Erythroblast (primary cell): ENCODE measurements at places on chromosomes 3 and 15.

GRCh38 chr3:51705276-51706020, 1.4 kb upstream of the GRM2 start:
- DNase-seq = no peak

- no peak for DNase-seq
Observed at GRCh38 chr15:33453761-33454160, 143.0 kb downstream of the RYR3 start.

DNA sequence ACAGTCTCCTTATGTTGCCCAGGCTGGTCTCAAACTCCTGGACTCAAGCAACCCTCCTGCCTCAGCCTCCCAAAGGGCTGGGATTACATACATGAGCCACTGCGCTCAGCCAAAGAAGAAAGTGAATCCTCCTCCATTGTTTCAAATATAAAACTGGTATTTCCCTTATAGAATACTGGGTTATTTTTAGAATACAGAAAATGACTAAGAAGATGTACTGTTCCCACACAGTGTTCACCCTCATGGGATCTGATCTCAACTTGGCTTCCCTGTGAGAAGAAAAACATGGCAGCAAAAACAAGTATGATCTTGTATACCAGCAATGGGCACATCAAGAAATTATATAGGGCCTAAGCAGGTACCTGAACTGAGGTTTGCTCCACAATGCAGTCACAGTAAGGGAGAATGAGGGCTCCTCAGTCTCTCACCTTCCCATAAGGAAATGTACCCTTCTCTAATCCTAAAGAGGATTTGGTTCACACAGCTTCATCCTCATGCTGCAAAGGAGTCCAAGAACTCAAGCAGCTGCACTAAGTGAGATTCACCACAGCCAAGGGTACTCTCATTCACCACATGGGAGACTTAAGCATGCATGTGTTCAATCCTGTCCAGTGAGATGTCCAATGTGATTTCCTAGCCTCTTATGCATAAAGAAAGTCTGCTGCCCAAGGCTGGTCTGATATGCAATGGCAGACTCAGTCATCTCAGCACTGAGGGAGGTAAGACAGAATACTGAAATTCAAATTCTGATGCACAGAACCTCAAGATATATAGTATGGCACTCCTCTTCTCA, 25.8 kb downstream of the USP4 start:
- DNase-seq = no peak

DNA sequence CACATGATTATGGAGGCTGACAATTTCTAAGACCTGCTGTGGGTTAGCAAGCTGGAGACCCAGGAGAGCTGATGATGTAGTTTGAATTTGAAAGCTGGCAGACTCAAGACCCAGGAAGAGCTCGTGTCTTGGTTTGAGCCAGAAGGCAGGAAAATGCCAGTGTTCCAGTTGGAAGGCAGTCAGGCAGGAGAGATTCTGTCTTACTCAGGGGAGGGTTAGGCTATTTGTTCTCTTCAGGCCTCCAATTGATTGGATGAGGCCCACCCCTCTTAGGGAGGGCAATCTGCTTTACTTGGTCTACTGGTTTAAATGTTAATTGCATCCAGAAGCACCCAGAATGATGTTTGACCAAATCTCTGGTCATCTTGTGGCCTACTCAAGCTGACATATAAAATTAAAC, 40.4 kb upstream of the IGF2BP2 start:
- DNase-seq = no peak

DNA sequence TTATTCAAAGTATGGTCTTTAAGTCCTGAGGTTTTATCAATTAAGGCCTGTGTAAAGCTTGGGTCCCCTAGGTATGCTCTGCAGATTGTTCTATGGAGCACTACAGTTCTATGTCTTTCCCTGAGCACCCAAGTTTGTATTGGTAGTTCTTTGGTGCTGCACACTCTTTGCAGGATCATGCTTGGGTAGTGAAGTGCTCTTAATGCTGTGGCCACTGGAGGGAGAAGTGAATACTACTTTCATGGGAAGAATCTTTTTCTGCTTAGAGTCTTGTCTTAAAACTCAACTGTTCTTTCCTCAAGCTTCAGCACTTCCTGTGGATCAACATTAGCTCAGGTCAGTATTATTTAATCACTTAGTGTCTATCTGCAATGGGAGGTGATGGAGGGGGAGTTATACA, 93.6 kb upstream of the CFAP20DC start:
- DNase-seq = no peak

DNA sequence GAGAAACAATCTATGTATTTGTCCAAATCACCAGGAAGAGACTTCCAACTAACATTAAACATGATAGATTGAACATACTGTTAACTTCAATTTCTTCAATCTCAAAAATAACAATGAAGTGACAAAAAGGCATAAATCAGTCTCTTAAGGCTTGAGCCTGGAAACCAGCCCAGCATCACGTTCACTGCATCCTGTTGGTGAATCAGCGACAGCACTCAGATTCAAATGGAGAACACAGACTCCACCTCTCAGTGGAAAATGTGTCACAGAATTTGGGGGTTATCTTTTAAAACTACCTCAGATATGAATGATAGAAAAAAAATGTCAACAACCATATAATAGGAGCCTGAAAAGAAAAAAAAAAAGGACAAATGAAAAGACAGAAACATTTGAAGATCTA, 212.0 kb downstream of the MINAR1 start:
- DNase-seq = no peak

GRCh38 chr3:94539937-94540336, 477.1 kb downstream of the NSUN3 start:
- DNase-seq = no peak

DNA sequence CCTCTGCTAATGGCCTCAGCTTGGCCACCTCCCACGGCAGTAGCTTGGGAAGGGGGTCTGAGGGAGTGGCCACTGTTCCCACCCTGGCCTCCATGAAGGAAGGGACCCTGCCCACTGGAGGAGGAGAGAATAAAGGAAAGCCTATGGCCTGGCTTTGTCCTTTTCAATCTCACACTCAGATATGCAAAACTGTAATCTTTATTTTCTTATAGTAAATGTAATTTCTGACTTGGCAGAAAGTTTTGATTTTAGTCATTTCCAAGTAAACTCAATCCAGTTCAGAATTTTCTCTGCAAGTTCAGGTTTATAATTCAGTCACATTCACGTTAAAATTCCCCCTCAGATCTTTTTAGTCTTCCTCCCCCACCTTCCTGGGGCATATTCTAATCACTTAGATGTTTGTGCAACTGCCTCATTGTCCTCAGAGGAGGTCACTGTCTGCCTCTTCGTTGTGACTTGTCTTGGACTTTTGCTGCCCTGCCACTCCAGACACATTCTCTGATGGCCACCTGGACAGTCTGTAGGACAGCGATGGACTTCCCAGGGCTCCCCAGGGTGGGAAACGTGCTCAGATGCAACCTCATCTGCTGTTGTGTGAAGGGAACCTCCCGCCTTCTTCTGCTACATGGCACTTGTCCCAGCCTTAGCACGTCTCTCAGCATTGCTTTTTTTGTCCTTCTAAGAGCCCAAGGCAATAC, 222.8 kb upstream of the TBL1XR1 start:
- DNase-seq = no peak

DNA sequence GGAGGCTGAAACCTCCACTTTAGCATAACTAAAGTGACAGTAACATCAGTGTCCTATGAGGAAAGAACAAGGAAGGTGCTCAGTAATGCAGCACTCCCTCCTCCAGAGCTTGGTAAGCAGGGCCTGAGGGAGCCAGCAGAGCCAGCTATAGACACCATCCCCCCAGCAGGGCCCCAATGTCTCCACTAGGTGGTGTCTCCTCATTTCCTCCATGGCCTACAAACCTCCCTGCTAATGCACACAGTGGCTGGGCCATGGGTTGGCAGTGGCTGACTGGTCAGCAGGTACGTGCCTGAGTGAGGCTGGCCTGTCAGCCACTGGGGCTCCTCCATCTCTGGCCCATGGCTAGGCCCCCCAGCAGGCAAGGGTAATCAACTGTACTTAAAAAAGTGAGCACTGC, 13.6 kb downstream of the MRPS25 start:
- peak; percentile 73 for DNase-seq

GRCh38 chr15:65032801-65033537, 3.5 kb upstream of the MTFMT start:
- DNase-seq = peak; percentile 71

- DNase-seq = no peak
Observed at GRCh38 chr3:51581524-51581923, 43.0 kb downstream of the RAD54L2 start.

GRCh38 chr3:15958692-15959433, 161.1 kb upstream of the ANKRD28 start:
- no peak for DNase-seq

GRCh38 chr3:159239059-159239458, 437.2 kb downstream of the MFSD1 start:
- no peak for DNase-seq

GRCh38 chr3:123089611-123090331, 22.9 kb downstream of the PDIA5 start:
- no peak for DNase-seq

- DNase-seq = no peak
Observed at GRCh38 chr3:115518100-115518852, 105.0 kb upstream of the GAP43 start.

- DNase-seq = peak; percentile 29
Observed at GRCh38 chr15:51623386-51623938, 891 bp upstream of the DMXL2 start.

- DNase-seq = no peak
Observed at GRCh38 chr15:73782344-73782959, 29.3 kb upstream of the INSYN1 start.

- no peak for DNase-seq
Observed at GRCh38 chr3:15050405-15051092, 14.6 kb downstream of the MRPS25 start.

GRCh38 chr3:64473466-64473865, 214.3 kb downstream of the ADAMTS9 start:
- DNase-seq = no peak

- no peak for DNase-seq
Observed at GRCh38 chr3:11238060-11238459, 34.1 kb upstream of the ATG7 start.

GRCh38 chr3:107361633-107362032, 15.6 kb upstream of the CCDC54 start:
- DNase-seq = no peak

GRCh38 chr3:186930641-186931531, 560 bp downstream of the ST6GAL1 start:
- peak; percentile 78 for DNase-seq

- no peak for DNase-seq
Observed at GRCh38 chr3:36827133-36827532, 62.8 kb upstream of the DCLK3 start.

DNA sequence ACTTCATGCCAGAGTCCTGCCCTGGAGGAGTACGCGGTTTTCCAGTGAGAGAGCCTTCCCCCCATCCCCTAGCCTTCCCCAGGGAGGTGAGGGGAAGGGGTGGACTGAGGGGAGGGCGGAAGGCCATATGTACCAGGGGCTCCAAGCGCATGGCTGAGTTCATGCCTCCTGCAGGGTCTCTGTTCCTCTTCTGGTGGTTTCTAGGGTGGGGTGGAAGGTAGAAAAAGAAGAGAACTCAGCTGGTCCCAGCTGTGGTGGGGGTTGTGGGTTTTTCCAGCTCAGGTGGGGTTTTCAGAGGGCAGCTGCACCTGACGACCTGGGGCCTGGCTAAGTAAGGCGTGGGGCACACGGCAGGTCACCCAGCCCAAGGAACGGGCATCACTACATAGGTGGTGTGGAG, 10.7 kb upstream of the IQSEC1 start:
- DNase-seq = no peak

- no peak for DNase-seq
Observed at GRCh38 chr3:129503471-129504291, 24.8 kb upstream of the RHO start.

GRCh38 chr3:22089284-22089683, 338.3 kb upstream of the ZNF385D start:
- peak; percentile 3 for DNase-seq

GRCh38 chr3:99644017-99644416, 5.6 kb downstream of the COL8A1 start:
- no peak for DNase-seq

DNA sequence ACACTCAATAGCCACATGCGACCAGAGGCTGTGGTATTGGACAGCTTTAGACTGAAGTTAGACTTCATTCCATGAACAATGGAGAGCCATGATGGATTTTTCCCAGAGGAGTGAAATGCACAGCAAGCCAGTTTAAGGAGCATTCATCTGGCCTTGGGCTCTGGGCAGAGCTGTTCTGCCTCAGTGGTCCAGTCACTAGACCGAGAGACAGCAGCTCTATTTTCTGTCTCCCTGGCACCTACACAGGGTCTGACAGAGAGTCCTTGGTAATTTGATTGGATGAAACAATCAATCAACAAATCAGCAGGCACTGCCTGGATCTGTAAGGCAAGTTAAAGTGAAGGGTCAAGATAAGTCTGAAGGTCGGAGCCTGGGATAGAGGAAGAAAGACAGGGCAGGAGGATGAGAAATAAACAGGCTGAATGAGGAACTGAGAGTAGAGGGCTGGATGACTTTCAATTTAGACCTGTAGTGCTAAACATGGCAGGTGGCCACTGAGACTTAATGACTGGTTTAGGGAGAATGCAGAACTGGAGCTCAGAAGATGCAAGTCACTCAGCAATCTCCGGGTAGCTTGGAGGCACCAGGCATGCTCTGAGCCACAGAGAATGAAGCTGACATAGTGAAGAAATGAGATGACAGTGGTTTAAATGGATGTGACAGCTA, 98.5 kb upstream of the SLC25A36 start:
- no peak for DNase-seq

GRCh38 chr15:101458908-101459578, 30.5 kb downstream of the PCSK6 start:
- no peak for DNase-seq

- DNase-seq = peak; percentile 67
Observed at GRCh38 chr3:197298945-197299854, 788 bp upstream of the DLG1 start.

DNA sequence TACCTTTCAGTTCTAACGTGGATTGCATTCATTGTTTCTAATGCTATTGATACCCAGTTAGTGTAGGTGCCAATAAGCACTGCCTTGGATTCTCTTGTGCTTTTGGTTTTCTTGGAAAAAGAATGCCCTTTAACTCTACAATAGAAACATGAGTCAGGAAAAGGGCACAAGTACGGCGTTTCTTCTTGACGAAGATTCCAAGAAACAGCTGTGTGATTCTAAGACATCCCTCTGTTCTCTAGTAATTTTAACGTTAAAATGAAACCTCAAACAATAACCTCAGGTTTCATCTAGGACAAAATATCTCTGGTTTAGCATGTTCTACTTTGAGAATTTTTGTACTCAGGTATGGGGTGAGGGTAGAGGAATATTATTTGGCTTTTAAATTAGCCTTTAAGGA, 540.5 kb upstream of the ATP11B start:
- DNase-seq = no peak

- DNase-seq = no peak
Observed at GRCh38 chr15:56794553-56795329, 61.4 kb upstream of the ZNF280D start.

DNA sequence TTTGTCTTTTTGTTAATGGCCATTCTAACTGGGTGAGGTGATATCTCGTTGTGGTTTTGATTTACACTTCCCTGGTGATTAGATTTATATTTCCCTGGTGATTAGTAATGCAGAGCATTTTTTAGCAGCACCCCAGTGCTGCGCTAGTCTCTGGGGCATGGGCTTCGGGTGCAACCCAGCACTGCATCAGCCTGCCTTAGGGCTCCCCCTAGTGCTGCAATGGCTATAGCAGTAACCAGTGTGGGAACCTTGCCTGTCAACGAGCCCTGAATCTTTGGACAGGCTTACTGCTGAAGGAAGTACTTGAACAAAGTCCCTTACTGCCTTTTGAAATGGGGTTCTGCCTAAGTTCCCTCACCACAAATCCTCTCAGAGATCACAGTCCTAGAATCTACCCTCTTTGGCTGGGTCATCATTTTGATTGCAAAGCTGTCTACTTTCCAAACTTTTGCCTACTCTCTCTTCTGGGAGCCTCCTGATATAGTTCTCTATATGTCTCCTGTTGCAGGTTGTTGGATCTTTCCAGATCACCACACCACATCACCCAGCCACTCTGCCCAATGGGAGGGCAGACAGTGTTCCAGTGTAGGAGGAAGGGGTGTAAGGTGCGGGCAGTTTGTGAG, 79.2 kb upstream of the CCNL1 start:
- DNase-seq = peak; percentile 75
